ENCODE measurements at places on chromosomes 7 and 10.

DNA sequence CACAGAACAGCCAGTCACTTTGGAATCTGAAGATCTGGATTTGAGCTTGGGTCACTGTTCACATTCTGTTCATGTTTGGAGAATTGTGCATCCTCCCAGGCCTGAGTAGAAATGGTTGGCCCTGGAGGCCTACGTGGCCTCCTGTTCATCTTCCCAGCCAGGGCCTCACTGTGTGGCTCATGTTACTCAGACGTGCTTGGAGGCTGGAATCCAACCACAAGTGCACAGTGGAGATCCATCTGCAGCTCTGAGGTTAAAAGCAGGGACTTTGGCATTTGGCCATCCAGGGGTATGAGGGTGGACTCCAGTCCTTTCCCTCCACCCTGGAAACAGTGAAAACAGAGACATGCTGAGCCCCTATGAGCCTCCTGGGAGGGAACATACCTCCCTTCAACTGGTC, 709.0 kb upstream of the IGFBP3 start:
- no peak for DNase-seq

GRCh38 chr10:125158275-125158600, 2.1 kb downstream of the CTBP2 start:
- DNase-seq = no peak

- no peak for DNase-seq
Observed at GRCh38 chr7:121133444-121133843, 144.9 kb downstream of the CPED1 start.

- DNase-seq = no peak
Observed at GRCh38 chr7:91338226-91339020, 74.2 kb downstream of the FZD1 start.

DNA sequence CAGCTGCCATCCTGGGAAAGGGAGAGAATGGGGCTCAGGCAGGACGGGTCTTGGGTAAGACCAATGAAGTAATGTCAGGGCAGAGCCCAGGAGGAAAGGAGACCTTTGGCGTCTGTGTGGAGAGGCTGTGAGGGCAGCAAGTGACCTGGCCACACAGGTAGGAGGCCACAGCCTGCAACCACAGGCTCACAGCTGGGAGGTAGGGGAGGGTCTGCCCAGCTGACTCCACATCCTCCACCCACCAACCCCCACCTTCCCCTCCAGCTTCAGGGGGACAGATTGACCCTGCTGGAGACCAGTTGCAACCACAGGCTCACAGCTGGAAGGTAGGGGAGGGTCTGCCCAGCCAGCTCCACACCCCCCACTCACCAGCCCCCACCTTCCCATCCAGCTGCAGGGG, 262.2 kb upstream of the TCERG1L start:
- DNase-seq = no peak

DNA sequence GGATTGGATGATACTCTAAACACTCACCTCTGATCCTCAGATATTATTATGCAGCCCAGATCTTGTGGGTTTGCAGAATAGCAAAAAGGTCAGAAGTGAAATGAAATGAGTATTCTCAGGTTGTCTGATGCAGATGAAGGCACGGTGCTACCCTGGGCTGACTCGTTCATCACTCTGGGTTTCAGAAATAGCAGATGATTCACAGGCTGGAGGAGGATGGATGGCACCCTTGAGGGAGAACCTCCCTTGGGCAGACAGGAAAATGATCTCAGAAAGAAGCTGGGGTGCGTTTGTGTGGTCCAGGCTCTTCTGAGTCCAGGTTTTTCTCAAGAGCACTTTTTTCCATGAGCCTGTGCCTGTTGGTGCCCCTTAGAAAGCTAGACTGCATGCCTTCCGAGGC, 515.8 kb upstream of the MKI67 start:
- DNase-seq = no peak

GRCh38 chr10:102341038-102341688, 54.3 kb upstream of the NFKB2 start:
- no peak for DNase-seq

DNA sequence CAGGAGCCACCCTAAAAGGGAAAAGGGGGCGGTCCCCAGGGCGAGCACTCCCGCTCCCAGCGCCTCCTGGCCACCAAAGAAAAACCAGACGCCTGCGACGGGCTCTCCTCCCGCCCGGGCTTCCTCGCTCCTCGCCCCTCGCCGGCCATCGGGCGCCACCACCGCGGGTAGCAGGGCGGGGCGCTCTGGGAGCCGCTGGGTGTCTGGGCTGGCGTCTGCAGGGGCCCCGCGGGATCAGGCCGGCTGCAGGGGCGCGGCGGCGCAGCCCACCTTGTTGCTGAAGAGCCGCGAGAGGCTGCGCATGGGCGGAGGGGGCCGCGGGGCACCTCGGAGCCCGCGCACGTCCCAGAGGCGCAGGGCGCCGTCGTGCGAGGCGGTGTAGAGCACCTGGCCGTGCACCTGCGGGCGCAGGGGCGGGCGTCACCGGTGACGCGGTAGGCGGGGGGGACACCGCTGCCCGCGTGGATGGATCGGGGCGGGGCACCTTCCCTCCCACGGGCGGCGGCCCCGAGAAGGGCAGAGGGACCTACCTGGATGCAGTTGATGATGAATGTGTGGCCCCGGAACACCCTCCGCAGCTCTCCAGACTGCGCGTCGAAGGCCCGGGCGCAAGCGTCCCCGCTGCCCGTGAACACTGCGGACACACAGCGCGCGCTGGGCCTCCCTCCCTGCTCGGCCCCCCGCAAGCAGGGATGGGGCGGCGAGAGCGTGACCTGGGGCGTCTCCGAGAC, 28.3 kb downstream of the WDR86 start:
- no peak for DNase-seq

GRCh38 chr10:18005781-18006456, 54.2 kb downstream of the SLC39A12 start:
- DNase-seq = no peak

- no peak for DNase-seq
Observed at GRCh38 chr10:124639646-124640045, 104.5 kb downstream of the FAM53B start.

- DNase-seq = no peak
Observed at GRCh38 chr10:124465777-124466488, 4.3 kb downstream of the LHPP start.

DNA sequence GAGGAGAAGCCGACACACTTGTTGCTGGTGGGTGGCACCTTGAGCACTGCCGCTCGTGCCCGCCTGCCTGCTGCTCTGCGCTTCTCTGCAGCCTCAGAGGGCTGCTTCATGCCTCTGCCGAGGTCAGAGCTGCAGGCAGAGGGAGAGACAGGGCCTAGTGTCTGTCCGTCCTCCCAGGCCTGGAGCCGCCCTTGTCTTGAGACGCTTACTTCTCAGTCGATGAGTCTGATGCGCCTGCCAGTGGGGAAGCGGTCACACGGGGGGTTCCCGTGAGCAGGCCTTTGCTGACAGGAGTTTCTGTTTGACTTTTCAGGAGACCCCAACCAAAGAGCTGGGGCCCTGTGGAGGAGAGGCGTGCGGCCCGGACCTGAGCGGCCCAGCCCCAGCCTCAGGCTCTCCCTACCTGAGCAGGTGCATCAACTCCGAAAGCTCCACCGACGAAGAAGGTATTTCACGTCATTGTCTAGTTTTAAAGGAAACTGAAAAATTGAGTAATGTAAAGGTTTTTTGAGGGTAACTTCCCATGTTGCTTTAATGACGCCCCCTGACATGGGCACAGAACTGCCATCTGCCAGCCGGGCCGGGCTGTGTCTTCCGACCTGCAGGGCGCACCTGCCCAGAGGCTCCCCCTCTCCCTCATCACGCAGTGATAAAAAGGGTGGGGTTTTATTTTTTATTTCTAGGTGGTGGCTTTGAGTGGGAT, 7.8 kb upstream of the BHLHA15 start:
- DNase-seq = no peak

DNA sequence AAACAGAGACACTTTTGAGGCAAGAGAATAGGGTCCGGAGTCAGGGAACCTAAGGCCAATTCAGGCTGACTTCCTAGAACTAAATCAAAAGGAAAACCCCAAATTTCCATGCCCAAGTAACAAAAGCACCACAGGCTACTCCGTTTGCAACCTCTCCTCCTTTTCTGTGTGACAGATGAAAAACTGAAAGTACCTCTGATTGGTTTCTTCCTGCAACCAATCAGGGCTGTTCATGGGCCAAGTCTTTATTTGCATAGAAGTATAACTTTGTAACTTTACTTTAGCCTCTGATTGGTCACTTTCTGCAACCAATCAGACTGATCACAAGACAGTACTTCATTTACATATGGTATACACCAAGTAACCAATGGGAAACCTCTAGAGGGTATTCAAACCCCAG, 239.9 kb upstream of the KCND2 start:
- no peak for DNase-seq

- DNase-seq = no peak
Observed at GRCh38 chr7:24573554-24574338, 494 bp downstream of the PALS2 start.

DNA sequence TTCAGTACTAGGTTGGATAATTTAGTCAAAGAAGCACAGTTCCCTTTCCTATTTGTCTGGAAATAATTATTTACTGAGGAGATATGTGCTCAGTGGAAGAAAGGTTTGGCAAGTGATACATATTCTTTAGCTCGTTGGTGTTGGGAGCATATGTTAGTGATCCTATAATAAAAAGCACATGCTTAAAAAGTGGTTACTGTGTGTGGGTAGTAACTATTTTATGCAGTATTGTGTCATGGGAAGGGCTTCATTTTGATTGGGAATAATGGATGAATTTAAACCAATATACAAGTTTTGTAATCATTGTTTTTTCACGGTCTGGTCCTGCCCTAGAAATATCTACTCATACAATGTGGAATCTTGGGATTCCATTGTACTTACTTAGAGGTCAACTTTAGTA, 188.7 kb upstream of the PPP1R3A start:
- DNase-seq = no peak

DNA sequence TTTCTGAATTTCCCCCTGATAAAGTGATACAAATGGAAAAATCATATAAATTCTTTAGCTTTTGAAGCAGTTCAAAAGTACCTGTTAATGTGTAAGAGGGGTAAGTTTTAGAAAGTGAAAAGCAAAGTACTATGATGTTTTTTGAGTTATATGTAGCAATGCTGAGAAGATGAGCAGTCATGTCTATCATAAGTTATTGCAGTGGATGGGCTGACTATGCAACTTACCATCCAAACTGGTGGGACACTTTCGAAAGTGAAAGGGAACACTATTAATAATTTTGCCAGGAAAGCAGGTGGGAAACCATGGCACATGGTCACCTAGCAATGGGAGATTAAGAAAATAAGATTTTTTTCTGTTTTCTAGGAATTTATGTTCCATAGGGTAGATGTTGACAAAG, 4.1 kb downstream of the MINPP1 start:
- DNase-seq = no peak

- no peak for DNase-seq
Observed at GRCh38 chr7:155236386-155236785, 61.3 kb upstream of the INSIG1 start.

GRCh38 chr7:85600395-85600794, 413.5 kb upstream of the SEMA3D start:
- no peak for DNase-seq

GRCh38 chr7:68504716-68505115, 1093.6 kb upstream of the AUTS2 start:
- no peak for DNase-seq
